T-helper 1 cell (primary cell): ENCODE measurements at places on chromosomes 16 and 17.

DNA sequence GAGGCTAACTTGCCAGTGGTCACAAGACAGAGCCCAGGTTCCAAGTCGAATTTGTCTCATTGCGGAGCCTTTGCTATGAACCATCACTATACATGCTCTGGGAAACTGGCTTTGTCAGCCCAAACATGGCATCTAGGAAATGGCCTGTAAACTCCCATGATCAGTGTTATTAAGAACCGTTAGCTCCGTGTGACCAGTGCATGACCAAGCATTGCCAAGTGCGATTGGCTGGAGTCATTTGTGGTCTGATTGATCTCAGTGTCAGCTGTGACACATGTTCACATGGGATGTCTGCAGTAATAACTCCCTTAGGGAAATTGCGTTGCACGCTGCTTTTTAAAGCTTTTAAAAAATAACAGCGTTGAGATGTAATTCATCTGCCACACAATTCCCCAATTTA is 18.6 kb upstream of the CDH3 start:
- DNase-seq = no peak

GRCh38 chr17:17757391-17757791 is 76.1 kb downstream of the RAI1 start:
- no peak for DNase-seq

- peak; percentile 67 for DNase-seq
Measured at GRCh38 chr16:82700541-82701235, 73.9 kb downstream of the CDH13 start.

DNA sequence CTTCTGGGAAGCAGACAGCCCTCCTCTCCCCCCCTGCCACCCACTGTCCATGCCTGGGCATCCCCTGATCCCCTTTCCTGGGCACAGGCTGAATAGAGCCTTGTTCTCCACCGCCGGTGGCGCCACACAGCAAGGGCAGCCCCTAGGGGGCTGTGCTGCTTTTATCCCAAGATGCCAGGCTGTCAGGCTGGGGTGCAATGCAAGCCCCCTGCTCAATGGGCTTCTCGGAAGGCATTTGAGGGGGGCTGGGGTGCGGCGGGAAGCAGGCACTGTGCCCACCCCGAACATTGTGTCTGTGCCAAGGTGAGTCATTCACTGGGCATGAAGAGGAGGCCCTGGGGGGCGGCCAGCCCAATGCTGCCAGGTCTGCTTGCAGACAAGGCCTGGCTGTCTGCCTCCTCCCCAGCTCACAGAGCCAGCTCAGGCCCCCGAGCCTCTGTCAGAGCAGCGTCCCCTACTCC is 1.5 kb upstream of the GFAP start:
- DNase-seq = no peak

GRCh38 chr16:17160285-17160853 is 310.4 kb downstream of the XYLT1 start:
- DNase-seq = no peak

- no peak for DNase-seq
Measured at GRCh38 chr16:68902003-68902968, 59.0 kb downstream of the TANGO6 start.

- no peak for DNase-seq
Measured at GRCh38 chr16:84604477-84605013, 13.3 kb downstream of the COTL1 start.

DNA sequence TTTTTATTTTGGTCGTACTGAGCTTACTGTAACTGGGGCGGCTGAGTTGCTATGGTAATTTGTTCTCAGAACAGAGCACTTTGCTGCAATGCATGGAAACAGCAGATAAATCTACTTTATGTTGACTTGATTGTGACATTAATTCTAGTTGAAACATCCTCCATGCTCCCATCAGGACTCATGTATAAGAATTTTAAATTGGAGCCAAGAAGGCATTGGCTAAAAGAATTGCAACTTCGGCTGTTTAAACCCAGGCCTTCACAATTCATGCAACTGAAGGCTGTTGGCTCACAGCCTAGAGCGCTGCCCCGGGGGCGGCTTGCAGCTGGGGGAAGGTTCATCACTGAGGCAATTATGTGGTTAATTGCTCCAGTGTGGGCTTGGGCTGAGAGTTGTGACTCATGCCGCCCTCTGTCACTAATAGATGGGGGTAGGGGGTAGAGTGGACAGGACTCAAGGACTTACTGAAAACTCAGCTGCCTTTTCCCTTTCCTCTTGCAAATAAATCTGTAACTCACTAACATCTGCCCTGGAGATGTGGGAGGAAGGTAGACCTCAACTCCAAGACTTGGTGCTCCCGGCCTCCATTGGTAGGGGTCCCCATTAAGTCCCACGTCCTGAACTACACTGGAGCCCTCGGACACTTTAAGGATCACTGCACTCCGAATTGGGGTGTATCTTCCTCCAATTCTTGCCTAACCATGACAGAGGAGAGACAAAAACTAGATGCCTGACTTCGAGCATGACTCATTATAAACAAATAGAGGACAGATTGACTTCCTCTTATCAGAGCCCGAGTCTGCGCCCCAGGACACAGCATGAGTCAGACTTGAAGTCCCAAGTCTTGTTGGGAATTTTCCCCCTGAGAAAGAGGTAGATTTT is 37.5 kb downstream of the ERCC4 start:
- no peak for DNase-seq

DNA sequence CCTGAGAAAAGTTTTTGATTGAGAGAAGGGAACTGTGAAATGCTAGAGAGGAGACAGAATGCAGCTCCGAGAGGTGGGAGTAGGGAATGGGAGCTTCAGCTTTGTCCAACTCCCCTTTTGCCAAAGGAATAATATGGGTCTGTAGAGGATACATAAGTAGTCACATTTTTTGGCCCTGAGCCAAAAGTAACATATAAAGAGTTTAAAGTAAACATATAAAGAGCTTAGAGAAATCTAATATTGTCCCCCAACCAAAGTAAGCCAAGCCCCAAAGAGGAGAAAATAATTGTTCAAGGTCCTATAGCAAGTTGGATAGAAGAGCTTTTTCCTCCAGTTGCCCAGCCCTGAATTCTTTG is 215.1 kb downstream of the TMEM114 start:
- no peak for DNase-seq

DNA sequence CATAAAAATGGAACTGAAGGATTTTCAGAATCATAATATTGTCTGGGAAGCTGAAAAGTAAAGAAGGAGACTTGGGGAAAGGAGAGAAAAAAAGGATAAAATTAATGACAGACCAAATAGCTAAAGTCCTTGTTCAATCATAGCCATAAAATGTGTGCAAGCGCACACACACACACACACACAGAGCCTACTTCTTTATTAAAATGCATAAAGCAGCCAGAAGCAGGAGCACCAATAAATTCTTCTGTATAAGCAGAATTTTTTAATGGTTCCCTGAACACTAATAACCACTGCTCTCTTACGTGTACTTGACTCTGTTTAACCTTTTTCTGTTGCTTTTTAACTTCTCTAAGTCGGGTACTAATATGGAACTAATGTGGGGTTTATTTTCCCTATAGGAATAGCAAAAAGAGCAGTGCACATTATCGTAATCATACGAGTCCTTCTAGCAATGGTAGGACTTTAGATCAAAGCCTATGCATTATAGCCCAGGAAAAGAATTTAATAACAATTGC is 131.0 kb upstream of the PSMD7 start:
- no peak for DNase-seq

DNA sequence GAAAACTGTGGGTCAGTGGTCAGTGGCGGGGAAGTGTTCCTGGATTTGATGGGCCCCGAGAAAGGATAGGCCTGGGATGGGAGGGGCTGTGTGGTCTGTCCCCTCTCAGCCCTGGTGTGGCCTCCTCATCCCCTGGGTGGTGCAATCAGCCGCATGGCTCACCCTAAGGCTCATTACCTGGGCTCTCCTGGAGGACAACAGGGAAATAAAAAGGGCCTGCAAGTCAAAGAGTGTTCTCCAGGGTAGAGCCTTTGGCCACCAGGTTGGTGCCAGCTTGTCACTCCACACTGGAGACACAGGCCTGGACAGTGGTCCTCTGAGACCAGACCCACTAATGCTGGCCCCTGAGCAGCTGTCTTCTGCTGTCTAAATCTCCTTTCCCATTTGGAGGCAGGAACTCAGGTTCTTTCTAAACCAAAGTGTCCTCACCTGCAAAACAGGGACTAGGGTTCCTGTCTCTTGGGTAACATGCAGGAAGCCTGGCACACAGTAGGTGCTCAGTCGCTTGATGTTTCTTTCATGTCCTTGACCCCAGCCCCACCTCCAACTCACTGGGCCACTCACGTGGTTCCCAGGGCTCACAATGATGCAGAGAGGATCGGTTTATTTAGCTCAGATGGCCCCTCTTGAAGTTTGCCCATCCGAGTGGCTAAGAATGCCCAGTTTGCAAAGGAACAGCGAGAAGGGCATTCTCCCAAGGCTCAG is 2.4 kb downstream of the NDRG4 start:
- no peak for DNase-seq

DNA sequence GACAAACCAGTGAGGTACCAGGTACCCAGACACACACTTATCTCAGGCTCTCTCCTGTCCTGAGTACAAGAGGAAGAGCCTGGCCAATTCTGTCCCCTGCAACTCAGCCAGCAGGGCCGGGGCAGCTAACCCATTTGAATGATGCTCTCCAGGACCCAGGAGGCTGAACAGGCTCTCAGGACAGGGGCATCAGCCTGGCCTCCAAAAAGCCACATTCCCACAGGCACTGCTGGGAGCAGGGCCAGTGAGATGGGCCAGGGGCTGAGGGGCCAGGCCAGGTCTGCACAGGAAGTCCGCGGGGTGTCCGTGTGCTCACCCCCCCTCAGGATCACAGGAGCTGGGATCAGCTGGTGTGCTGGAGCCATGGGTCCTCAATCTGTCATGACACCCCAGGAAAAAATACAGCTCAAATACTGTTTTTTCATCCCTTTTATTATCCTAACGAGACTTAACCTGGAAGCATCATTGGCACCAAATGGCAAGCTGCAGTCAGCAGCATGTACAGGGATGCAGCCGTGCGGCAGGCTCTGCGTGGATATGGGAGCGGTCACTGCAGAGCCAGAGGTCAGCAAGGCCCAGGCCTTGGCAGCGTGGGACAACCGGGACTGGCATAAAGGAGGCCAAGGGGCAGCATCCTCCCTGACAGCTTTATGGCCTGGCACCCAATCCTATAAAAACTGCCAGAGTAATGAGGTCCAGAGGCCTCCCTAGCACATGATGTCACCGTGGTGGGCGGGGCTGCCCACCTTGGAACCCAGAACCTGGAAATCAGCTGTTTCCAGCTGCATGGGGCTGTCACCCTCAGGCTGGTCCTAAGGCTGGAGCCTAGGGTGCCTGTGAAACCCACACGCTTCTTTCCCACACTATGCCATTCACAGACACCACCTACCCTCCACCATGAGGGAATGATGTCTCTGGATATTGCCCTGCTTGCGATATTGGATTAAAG is 276.7 kb downstream of the C16orf95 start:
- DNase-seq = no peak
